Activated CD8-positive, alpha-beta memory T cell treated with anti-CD3 and anti-CD28 coated beads for 24 hours (primary cell): ENCODE measurements at places on chromosomes 12 and 14.

GRCh38 chr14:52769887-52770286, 21.5 kb downstream of the GNPNAT1 start:
- no peak for DNase-seq

- DNase-seq: no peak
Measured at GRCh38 chr12:53218551-53219291, 11.7 kb upstream of the ITGB7 start.

DNA sequence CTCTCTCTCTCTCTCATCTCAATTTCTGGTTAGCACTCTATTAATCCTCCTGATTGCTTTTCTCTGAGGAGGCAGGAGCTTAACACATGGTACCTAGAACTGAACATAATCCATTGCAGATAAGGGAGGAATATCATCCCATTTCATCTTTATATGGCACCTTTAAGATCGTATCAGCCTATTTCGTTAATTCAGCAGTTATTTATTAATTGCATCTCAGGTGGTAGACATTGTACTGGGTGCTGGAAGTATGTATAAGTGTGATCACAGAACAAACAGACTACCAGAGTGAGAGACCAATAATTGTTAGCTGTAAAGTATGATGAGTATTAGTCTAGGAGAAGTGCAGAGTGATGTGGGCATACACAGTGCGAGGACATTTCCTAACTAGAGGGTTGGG, 39.0 kb downstream of the AKAP6 start:
- no peak for DNase-seq

GRCh38 chr14:29608861-29609260, 318.8 kb downstream of the PRKD1 start:
- DNase-seq: no peak

GRCh38 chr12:6952863-6953441, 1.8 kb downstream of the PTPN6 start:
- DNase-seq: peak; percentile 81

DNA sequence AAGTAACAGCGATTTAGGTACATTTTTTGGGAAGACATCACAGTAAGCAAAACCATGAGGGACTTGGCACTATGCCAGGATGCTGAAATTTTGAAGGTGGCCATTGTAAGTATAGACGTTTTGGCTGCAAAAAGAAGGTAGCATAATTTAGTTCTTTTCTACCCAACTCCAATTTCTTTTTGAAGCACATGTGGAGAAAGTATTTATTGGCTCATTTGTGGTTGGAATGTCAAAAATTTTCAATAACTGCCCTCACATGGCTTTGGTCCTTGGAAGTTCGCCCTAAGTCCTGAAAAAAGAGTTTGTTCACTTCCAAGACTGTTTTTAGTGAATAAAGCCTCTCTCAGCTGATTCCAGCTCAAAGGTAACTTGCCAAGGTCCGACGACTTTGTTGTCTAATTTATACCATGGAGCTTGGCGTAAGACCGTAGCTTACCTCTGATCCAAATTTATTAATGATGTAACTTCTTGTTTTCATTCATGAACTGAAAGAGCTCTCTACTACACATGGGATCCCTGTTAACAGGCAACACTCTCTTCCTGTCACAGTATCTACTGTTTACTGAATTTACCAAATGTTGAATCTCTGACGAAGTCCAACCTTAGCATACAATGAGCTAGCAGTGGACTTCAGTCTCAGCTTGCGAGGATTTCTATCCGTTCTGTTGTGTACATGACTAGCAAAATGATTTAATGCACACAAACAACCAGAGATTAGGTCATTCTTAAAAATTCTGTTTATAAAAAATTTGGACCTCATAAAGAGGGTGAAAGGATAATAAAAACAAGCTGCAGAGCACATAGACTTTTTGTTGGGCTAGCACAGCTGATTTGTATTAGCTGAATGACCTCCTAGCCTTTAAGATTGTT, 49.0 kb downstream of the MSRB3 start:
- DNase-seq: no peak

DNA sequence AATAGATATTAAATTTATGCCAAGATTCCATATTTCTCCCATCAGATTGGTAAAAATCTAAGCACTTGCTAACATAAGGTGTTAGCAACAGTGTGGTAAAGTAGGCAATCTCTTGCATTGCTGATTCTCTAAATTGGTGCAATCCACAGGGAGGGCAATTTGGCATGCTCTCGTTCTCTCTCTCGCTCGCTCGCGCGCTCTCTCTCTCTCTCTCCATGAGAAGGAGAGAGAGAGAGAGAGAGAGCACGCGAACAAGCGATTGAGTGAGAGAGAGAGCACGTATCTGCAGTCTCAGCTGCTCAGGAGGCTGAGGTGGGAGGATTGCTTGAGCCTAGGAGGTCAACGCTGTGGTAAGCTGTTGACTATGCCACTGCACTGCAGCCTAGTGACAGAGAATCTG, 25.9 kb downstream of the PSEN1 start:
- no peak for DNase-seq

DNA sequence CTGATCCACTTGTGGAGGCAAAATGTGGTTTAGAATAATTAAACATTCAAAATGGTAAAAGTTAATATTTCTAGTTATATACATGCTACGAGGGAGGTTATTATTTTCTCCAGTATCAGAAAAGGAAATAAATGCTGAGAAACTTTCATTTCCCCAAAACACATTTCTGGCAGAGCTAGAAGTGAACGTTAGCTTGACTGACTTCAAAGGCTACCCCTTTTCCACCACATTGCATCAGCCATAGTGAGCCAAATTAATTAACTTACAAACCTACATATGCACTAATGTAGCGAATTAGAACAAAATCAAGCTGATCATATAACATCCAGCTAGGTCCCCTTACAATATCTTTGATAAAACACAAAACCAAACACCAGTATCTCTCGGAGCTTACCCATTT, 49.3 kb upstream of the RERGL start:
- DNase-seq: no peak

DNA sequence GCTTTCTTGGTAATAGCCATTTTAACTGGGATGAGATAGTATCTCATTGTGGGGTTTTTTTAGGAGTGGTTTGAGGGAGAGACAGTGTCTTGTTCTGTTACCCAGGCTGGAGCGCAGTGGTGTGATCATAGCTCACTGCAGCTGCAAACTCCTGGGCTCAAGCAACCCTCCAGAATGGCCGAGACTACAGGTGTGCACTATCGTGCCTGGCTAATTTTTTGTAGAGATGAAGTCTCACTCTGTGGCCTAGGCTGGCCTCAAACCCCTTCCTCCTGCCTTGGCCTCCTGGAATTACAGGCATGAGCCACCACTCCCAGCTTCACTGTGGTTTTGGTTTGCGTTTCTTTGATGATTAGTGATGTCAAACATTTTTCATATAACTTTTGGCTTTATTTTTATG, 293.6 kb downstream of the ERC1 start:
- no peak for DNase-seq

DNA sequence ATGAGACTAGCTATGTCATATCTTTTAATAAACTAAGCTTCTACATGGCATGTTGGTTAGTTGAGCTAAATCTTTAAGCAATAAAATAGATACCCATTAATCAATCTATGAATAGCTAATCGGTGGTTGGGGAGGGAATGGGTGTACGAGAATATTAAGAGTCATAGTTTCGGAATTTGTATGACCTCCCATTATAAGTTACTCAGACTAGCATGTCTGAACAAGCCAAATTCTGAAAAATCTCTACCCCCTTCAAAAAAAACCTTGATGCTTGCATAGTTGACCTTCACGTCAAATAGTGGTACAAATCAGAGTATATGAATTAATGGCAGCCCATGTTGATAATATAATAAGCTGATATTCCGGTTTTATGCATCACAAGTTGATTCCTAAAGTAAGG, 60.0 kb downstream of the PLEKHG7 start:
- no peak for DNase-seq

DNA sequence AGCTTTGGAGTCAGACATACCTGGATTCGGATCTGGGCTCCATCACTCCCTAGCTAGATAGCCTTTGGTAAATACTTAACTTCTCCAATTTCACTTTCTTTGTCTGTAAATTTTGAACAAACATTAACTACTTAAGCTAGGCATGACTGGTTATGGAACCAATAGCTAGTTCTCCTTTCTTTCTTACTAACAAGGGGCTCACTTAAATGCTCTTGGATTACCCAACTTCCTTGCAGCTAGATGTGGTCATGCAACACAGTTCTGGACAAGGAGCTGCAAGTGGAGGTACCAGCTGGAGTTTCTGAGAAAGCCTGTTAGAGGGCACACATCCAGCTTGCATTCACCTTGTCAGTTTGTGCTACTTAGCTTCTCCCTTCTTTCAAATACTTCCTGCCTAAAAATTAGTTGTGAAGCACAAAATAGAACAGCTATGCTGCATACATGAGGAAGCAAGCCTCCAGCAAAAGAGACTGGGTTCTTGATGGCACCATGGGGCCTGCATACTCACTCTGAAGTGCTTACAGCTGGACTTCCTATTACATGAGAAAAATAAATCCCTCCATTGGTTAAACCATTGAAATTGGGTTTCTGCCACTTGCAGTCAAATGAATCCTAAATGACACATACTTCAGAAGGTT, 210.1 kb upstream of the EEA1 start:
- DNase-seq: no peak

- peak; percentile 97 for DNase-seq
Measured at GRCh38 chr12:132904718-132905328, 17.4 kb upstream of the CHFR start.

GRCh38 chr12:93572712-93573551, 457 bp downstream of the SOCS2 start:
- peak; percentile 75 for DNase-seq

DNA sequence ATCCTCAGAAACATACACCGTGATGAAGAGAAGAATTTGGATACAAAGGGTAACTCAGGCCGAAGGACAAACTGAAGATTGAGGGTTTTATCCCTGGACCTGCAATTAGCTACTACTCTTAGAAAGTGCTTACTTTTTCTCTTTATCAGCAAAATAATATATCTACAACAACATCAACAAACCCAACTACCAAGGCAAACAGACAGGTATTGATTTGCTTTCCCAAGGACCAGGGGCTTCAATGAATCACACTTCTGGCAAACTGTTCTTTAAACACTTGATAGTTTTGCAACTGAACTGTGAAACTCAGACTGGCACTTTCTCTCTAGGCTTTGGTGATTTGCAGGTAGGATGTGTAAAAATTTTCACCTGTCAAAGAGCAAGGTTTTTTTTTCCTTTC, 247.5 kb downstream of the SEC23A start:
- DNase-seq: no peak

GRCh38 chr12:5977556-5977955, 32.5 kb upstream of the ANO2 start:
- no peak for DNase-seq

- no peak for DNase-seq
Measured at GRCh38 chr12:112664569-112664968, 127.0 kb upstream of the RPH3A start.

- DNase-seq: no peak
Measured at GRCh38 chr12:89662623-89663022, 46.0 kb downstream of the ATP2B1 start.
